Activated naive CD8-positive, alpha-beta T cell treated with anti-CD3 and anti-CD28 coated beads for 36 hours (primary cell): ENCODE measurements at places on chromosomes 16 and 17.

GRCh38 chr17:9647014-9647413, 1.7 kb downstream of the USP43 start:
- no peak for DNase-seq

DNA sequence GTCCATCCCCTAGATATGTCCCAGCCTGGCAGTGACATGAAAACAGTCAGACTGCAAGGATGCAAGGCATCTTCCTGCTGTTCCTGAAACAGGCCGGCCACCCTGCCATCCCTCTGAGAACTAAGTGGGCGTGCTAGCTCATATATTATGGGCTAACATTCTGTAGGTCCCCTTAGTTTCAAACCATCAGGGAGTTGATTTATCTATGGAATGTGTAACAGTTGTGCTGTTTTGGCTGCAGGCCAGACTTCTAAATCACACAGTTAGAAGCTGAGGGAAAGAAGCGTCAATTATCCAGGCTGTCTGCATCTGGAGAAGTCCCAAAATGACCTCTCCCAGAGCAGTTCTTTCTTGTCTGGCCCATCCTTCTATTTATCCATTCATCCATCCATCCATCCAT, 102.7 kb upstream of the DNAH9 start:
- no peak for DNase-seq

- DNase-seq: no peak
Measured at GRCh38 chr17:55737976-55738501, 12.8 kb upstream of the PCTP start.

GRCh38 chr17:6753006-6753445, 2.8 kb upstream of the XAF1 start:
- DNase-seq: peak; percentile 52

DNA sequence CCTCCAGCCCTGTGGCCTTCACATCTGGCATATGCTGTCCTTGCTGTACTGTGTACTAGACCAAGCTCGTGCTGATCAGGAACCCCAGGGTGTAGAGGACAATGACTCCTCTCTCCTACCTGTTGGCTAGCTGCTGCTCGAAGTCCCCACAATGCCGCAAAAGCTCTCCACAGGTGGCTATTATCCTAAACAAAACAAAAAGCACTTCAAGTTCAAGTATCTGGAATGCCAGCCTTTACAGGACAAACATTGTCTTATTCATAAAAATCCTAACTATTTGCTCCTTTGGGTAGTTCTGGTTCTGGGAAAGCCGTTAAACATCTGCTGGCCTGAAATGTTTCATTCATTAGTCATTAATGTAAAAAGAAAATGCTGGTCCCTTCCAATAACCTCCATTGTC, 42.8 kb downstream of the COG7 start:
- DNase-seq: no peak

DNA sequence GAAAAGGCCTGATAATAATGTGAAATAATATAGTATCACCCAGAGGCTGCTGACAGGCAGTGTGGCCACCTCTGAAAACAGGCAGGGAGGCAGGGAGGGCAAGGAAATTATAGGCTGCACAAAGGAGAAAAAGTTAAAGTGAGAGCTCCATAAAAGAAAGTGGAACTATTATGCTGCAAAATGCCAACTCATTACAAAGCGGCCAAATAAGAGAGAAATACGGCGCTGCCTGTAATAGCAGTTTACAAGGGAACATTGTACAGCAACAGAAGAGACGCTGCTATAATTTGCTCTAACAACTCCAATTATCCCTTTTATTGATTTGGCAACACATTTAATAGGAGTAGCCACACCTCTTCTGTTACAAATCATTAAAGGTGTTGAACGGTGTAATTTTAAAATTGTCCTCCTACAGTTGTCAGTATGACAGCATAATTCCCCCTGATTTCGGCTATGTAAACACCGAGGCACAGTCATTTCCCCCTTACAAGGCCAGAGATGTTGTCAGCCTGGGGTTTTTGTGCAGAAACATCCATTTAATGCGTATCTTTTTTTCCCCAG, 120.3 kb downstream of the MRM1 start:
- no peak for DNase-seq

- no peak for DNase-seq
Measured at GRCh38 chr16:48013491-48013901, 142.3 kb downstream of the ABCC12 start.

DNA sequence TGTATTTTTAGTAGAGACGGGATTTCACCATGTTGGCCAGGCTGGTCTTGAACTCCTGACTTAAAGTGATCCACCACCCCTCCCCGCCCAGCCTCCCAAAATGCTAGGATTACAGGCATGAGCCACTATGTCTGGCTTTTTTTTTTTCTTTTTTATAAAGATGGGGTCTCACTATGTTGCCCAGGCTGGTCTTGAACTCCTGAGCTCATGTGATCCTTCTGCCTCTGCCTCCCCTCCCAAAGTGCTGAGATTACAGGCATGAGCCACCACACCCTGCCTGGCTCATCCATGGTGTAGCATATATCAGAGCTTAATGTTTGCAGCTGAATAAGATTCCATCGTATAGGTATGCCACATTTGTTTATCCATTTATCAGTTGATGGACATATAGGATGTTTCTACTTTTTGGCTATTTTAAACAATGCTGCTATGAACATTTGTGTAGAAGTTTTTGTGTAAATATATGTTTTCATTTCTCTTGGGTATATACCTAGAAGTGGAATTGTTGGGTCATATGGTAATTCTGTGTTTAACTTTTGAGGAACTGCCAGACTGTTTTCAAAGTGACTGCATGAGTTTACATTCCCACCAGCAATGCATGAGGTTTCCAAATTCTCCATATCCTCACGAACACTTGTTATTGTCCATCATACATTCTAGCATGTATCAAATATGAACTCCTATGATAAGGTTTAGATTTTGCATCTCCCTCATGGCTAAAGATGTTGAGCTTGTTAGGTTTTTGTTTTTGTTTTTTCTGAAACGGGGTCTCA, 55.7 kb upstream of the HAS3 start:
- DNase-seq: no peak

GRCh38 chr17:6035801-6036394, 34.3 kb upstream of the WSCD1 start:
- DNase-seq: no peak

- DNase-seq: no peak
Measured at GRCh38 chr17:3475812-3476610, at the start of gene ASPA. TSS of gene ASPA (plus strand) at chr17:3475997. CDS start at chr17:3476160, 163 bp downstream.

DNA sequence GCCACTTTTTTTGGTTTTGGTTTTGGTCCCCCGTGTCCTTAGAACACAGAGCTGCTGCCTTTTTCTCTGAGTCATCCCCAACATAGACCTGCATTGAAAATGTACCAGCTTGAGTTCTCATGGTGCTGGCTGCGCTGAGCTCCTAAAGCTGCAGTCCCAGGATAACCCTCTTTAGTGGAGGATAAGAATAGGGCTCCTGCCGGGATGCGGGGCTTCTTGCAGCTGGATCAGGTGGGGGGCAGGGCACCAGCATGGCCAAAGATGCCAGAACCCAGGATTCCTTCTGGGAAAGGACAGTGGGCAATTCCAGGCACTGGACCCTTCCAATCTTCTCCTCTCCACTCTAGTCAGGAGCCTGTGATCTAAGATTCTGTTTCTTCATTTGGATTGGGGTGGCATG, 8.3 kb upstream of the CLUH start:
- no peak for DNase-seq

DNA sequence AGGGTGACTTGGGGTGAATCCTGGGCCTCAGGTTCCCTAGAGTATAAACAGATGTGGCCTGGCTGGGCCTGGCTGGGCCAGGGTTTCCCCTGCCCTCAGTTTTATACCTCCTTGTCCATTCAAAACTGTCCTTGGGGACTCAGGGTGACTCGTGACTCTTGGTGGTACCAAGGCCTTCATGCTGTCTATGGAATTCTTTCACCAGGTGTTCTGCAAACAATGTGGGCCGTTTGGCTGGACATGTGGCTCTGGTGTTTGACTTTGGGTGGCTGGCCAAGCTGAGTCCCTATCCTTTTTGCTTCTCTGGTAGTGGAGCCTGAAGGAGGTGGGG, 3.3 kb downstream of the GPT2 start:
- no peak for DNase-seq

- no peak for DNase-seq
Measured at GRCh38 chr17:14831491-14831890, 433.6 kb downstream of the PMP22 start.

- DNase-seq: peak; percentile 78
Measured at GRCh38 chr17:15260376-15261257, 4.5 kb downstream of the PMP22 start.

DNA sequence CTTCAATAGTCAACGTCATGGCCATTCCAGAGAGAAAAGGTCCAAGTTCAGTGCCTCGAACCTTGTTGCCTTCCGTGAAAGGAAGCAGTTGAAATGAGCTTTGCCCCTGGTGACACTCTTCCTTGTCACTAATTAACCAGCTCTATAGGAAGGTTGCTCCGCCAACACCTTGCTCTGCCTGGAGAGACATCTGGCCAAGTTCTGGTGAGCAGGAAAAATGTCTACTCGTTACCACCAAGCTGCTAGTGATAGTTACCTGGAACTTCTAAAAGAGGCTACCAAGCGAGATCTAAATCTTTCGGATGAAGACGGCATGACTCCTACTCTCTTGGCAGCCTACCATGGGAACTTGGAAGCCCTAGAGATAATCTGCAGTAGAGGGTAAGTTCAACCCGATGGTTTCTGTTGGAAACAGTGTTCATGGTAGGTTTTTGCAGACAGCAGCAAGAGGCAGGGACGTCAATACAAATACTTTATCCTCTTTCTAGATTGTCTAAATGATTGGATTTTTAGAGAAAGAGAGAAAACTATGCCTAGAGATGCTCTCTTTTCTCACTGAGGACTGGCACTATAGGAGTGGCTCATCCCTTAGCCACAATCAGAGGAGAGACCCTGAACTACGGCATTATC, at the start of gene ANKS4B:
Gene ANKS4B (plus strand): TSS at position 179 of the 630 bp plus-strand sequence. CDS start 39 bp downstream, at position 218.
- no peak for DNase-seq

DNA sequence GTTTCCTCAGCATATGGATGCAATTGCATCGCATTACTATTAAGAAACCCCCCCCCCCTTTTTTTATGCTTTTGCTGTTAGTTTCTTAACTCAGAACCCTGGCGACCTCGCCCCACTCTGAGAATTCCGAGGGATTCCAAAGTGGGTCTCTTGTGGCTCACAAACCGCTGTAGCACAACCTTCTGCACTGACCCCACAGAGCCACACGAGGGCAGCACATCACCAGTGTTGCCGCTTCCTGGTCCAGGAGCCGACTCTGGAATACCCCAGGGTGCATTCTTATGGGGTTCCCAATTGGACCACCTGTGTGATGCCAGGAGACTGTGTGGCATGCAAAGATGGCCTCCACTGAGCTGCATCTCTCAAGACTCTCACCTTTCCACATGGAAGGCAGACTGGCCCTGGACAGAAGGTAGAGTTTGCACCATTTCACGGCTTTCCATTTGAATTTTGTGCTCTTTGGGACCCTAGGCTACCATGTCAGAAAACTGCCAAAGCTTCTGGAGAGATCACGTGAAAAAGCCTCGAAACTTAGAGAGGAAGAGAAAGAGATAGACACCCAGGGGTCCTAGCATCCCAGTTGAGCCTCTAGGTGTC, 432.7 kb upstream of the ASIC2 start:
- peak; percentile 13 for DNase-seq

DNA sequence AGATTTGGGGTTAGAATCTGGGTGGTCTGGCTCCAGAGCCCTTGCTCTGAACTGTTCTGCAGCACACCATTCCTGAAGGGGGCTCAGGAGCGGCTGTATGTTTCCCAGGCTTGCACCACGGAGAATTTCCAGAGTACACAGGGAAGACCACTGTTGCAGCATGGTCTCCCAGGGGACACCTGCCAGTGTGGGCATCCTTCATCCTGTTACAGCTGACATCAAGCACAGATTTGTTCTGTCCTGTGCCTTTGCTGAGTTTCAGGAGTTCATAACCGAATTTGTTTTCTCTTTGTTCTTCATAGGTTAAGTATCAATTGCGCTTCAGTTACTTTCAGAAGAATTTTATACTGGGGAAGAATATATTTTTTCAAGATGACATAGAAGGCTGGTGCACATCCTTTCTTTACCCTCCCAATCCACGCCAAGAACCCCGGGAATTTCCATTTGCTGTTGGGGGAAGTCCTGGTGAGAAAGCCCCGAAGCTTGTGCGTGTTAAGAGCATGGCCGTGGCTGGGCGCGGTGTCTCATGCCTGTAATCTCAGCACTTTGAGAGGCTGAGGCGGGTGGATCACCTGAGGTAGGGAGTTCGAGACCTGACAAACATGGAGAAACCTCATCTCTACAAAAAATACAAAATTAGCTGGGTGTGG, 26.3 kb upstream of the ABCA3 start:
- no peak for DNase-seq

- no peak for DNase-seq
Measured at GRCh38 chr16:66432429-66432828, 5.3 kb downstream of the BEAN1 start.

DNA sequence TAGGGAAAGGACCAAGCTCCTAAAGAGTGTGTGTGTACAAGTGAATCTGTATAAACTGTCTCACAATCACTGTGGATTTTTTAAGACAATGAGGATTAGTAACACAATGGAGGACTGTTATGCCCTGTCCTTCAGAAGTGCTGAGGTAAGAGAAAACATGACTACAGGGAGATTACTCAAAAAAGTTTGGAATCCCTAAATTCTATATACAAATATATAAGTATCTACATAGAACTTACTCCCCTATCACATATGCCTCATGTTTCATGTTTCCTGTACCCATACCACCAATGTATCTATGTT, 81.9 kb downstream of the STH start:
- DNase-seq: no peak

GRCh38 chr17:38315497-38315896, 18.5 kb downstream of the MRPL45 start:
- DNase-seq: no peak

- no peak for DNase-seq
Measured at GRCh38 chr16:87742781-87743490, 22.9 kb downstream of the KLHDC4 start.

- DNase-seq: no peak
Measured at GRCh38 chr17:57970710-57971109, 15.5 kb upstream of the CUEDC1 start.

DNA sequence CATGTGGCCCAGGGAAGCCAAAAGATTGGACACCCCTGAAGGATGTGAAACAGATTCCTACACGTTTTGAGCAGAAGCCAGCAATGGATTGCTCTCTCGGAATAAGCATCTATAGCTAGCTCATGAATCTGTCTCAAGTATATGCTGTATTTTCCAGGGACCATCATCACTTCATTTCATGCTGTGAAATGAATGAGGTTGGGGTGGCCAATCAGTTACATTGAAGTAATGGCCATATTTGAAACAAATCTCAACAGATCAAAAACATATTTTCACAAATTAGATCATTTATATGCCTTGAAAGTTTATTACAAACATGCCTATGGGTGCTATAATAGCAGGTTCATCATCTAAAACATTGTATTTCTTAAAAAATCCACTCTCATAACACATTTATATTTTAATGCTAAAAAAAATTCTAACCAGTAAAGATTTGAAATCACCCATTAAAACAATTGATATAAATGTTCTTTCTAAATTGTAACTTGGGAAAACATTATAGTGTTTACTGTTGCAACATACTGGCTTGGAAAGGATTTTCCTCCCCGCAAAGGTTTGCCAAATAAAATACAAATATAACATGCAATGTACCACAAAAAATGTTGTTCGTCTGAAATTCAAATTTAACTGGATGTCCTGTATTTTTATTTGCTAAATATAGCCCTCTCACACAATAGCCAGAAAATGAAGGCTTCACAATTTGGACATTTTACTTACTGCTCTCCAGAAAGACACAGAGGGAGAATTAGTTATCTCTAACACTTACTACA, 743.6 kb downstream of the KCNJ2 start:
- no peak for DNase-seq
